T-helper 2 cell treated with Interferon-gamma antibody and Interleukin-4, amounts not matched to agents 100 ng/mL and 5 ng/mL, for 36 hours (primary cell): ENCODE measurements at places on chromosomes 12 and 14. TPM values are rescaled to one million over a fixed set of nuclear protein-coding genes. Genes with fewer than 3 reads are reported as not detected.

C12orf50 gene
- total RNA-seq: 0.09 TPM in 2 replicates

KERA gene
- total RNA-seq: not detected in 2 replicates

ARHGEF40 gene
- total RNA-seq: not detected in 2 replicates

SLC6A13 gene
- total RNA-seq: 0.18 TPM in 1 of 2 replicates, not detected in the other

DACT1 gene
- total RNA-seq: 4.3 and 4.8 TPM in 2 replicates

TAS2R19 gene
- 3.1 and 3.5 TPM in 2 replicates for total RNA-seq

SYT1 gene
- total RNA-seq: not detected in 2 replicates

TMEM30B gene
- 0.16 and 0.25 TPM in 2 replicates for total RNA-seq

BHLHE41 gene
- total RNA-seq: not detected in 2 replicates

KRT72 gene
- 0.27 and 0.30 TPM in 2 replicates for total RNA-seq

RGS6 gene
- total RNA-seq: 0.18 and 0.39 TPM in 2 replicates
